Esophagus mucosa (tissue), 1 donor: ENCODE measurements at places on chromosomes 16 and 17. TPM values are rescaled to one million over a fixed set of nuclear protein-coding genes. Genes with fewer than 3 reads are reported as not detected.
A peak's percentile ranks its signal among the peaks of the same experiment; 100 is the strongest.

DNA sequence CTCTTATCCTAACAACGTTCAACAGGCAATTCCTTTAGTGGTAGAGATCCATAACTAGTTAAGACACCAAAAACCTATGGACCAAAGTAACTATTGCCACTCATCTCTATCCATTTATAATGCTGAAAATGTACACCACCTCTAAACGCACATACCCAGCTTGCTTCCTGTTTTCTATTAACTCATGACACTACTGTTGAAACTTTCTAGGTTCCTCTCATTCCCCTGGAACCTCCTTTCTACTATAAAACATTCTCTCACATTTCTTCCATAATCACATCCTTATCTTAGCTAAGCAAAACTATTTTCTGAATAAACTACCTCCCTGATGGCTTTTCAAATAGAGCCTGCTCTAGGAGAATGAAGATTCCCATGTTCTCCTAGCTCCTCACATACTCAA lies 42.9 kb upstream of the KSR1 start:
- no peak for ATAC-seq

The SMIM36 gene
- total RNA-seq, result not detected

GRCh38 chr17:82294064-82294773 lies 20.7 kb upstream of the CSNK1D start:
- ATAC-seq, result no peak

- ATAC-seq, result no peak
Measured at GRCh38 chr16:61413021-61413420, 623.2 kb downstream of the CDH8 start.

The SLC46A1 gene
- 1.7 TPM for total RNA-seq

DNA sequence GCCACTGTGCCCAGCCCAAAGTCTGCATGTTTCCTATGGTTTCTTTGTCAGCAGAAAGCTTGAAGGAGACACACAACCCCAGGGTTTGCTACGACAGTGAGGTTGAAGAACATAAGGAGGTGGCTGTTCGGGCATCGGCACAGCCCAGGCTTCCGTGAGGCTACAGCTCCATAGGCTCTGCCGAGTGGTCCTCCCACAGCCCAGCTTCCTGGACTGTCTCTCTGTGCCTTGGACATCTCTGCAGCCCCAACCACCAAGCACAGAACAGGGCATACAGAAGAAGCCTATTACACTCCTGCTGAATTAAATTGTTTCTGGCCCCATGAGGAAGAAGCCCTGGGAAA lies 3.2 kb upstream of the HAP1 start:
- ATAC-seq, result peak; percentile 1

The CCL16 gene
- not detected for total RNA-seq

The ZNF764 gene
- total RNA-seq, result 3.0 TPM

DNA sequence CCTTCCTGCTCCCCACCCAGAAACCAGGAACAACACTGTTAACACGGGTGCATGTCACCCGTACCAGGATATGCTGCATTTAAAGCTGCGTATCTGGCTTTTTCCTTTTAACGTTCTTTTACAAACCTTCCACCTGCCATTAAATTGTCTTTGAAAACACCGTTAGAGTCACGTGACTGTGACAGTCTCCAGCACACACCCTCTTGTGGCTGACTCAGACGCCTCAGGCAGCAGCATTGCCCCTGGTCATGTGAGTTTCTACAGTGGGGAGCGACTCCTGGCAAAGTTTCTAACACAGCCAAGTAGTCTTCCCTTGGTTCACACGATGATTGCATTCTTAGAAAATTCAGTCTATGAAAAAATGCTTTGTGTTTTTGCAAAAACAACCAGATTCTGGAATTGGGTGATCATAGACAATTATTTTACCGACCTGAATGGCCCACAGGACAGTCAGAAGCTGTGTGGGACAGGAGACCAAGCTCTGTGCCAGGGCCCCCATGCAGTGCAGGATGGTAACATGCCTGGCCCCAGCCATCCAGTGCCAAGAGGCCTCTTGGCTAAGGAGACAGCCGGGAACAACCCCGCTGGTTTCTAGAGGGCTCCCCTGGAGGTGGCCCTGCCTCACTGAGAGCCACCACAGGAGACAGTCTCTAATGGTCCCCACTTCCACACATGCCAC lies 199.1 kb downstream of the KATNIP start:
- ATAC-seq, result peak; percentile 76

DNA sequence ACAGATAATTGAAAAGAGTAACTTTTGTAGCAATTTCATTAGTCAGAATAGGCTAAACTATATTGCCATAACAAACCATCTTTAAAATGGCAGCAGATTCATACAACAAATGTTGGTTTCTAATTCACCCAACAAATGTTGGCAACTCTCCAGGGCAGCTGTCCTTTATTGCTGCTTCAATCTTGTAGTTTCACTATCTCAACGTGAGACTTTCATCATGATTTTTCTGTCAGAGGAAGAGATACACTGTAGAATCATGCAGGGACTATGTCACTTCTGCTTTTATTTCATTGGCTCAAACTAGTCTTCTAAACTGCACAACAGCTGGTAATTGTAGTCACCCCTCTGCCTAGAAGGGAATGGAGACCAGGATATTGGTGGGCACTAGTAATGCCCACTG lies 174.2 kb downstream of the TANC2 start:
- no peak for ATAC-seq

DNA sequence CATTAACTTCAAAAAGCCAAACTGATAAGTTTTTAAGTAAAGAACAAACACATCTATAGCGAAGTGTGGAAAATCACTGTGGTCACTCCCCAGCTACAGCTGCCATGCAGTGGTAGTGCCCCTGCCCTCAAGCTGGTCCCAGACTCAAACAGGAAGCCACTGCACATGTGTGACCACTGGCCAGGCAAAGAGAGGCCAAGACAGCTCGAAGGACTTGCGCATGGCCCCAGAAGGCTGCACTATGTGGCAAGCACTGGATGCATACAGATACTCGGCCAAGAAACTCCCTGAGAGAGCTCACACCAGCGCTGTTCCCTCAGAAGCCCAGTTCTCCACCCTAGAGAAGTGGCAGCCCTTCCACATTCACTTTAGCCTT lies 82.4 kb downstream of the ANKRD11 start:
- ATAC-seq, result no peak

The BICDL2 gene
- 62.0 TPM for total RNA-seq

- no peak for ATAC-seq
Measured at GRCh38 chr16:28569021-28569420, 15.3 kb downstream of the SGF29 start.

- no peak for ATAC-seq
Measured at GRCh38 chr17:73480740-73481139, 163.5 kb downstream of the SDK2 start.

- ATAC-seq, result no peak
Measured at GRCh38 chr16:80997964-80998620, 8.6 kb downstream of the CMC2 start.

The JMJD8 gene
- 31.7 TPM for total RNA-seq

The OTOA gene
- total RNA-seq, result 0.04 TPM

DNA sequence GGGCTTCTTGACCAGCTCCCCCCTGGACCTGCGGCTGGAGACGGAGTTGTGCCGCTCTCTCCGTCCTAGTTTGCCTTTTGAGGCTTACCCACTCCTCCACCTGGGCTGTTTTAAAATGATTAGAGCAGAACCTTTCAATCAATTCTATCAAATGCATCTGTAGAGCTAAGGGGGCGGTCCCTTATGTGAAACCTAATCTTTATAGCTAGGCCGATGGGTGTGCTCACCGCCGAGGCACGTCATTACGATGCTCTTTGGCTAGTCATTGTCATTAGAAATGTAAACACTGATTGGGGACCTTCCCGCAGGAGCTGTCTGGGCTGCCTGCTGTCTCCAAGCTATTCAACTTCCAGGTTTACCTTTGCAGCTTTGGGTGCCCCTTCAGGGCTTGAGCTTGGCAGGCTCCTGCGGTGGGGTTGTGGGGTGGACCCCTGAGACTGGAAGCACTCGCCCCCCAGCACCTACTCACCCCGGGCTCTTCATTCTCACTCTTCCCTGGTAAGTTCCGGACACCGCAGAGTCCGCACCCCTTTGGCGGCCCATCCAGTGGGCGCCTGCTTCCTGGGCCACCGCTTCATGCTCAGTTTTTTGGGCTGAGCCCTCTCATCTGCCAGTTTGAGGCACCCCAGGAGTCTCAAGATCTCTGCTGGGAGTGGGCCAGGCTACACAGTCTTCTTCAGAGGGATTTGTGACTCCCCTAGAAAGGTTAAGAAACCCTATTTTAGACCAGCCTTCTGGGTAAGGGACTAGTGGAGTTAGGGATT lies 20.9 kb upstream of the IL17C start:
- no peak for ATAC-seq

DNA sequence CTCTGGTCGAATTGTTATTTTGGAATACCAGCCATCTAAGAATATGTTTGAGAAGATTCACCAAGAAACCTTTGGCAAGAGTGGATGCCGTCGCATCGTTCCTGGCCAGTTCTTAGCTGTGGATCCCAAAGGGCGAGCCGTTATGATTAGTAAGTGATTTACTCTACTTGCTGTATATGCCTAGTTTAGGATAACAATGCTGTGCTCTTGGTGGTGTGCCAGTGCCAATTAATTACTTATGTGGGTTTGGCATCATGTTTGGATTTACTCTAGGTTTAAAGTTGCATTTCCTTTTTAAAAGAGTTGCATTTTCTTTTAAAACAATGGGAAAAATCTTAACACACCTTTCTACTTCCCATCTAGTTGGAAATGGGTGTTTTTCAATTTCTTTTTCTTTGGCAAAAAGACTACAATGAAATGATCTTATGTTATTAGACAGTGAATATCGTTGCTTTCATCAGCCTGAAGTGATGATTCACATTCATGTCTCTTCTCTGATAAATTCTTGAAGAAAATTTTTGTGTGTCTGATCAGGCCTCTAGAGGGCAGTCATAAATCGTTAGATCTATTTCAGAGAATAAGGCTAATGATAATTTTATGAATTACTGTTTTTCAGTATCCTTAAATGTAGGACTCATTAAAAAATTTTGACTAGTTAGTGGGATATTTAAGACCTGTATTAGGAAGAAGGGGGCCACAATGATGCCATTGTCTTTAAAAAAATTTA lies 5.6 kb downstream of the SF3B3 start:
- ATAC-seq, result peak; percentile 55

- ATAC-seq, result peak; percentile 41
Measured at GRCh38 chr17:72008236-72008876, 112.5 kb upstream of the SOX9 start.

The ACAP1 gene
- total RNA-seq, result 3.8 TPM

The ENGASE gene
- 6.5 TPM for total RNA-seq

The CDK5R1 gene
- total RNA-seq, result 12.6 TPM

- ATAC-seq, result no peak
Measured at GRCh38 chr16:20803561-20804214, 2.6 kb downstream of the ERI2 start.

- no peak for ATAC-seq
Measured at GRCh38 chr17:50059256-50059655, 3.3 kb downstream of the ITGA3 start.

- ATAC-seq, result no peak
Measured at GRCh38 chr17:61415374-61416210, 15.9 kb downstream of the TBX2 start.
